Activated CD8-positive, alpha-beta memory T cell treated with anti-CD3 and anti-CD28 coated beads for 1 hour (primary cell): ENCODE measurements at places on chromosomes 3 and 15.
A peak's percentile ranks its signal among the peaks of the same experiment; 100 is the strongest.

- no peak for DNase-seq
Measured at GRCh38 chr3:84547207-84547606, 411.6 kb upstream of the CADM2 start.

GRCh38 chr3:139326707-139327106, 17.1 kb upstream of the MRPS22 start:
- no peak for DNase-seq

GRCh38 chr3:155252535-155252934, 40.9 kb downstream of the STRIT1 start:
- no peak for DNase-seq

DNA sequence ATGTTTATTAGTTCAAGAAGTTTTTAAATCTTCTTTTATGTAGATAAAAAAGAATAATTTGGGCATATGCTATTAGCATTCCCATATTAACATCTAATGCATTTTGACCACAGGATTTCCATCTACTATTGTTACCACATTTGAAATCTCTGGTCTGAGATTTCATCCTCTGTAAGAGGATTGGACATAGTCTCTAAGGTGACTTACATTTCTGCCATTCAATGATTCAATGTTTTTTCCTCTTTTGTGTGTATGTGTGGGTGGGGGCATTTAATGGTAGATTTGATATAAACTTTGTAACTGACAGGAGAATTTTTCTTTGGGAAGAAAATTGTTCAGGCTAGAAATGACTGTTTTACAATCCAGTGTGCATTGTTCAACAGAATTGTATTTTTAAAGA, 307.3 kb upstream of the RBMS3 start:
- DNase-seq, result no peak

- peak; percentile 38 for DNase-seq
Measured at GRCh38 chr3:46895204-46895660, 17.7 kb downstream of the PTH1R start.

- DNase-seq, result no peak
Measured at GRCh38 chr3:123586131-123586530, 1.3 kb upstream of the HACD2 start.
